ENCODE measurements at places on chromosomes 3 and 15.
A peak's percentile ranks its signal among the peaks of the same experiment; 100 is the strongest.

DNA sequence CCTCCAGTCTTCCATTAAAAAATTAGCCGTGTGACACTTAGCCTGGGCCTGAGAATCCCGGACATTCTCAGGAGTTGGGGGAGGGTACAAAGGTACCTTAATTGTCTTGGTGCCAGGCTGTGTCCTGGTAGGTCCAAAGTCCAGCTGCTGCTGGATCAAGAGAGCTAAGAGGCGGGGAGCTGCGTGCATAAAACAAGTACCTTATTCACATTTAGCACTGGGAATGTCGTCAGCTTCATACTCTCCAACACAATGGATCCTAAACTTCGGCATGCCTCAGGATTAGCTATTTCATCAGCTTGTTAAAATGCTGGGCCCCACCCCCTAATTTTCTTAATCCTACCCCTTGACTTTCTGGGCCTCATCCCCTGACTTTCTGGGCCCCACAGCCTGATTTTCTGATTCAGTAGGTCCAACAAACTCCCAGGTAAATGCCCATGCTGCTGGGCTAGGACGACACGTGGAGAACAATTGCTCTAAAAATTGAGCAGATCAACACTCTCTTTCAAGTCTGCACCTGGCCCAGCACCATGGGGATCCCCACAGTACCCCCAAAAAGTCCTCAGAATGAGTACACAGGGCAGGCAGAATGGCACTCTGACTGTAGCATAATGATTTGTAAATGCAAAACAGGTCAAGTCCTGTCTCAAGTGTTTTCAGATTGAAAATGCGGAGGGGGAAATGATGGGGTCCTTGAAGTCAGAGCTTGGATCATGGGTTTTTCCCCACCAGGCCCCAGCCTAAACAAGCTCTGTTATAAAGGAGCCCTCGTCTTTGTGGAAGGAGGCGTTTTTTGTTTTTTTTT lies 5.6 kb upstream of the AEN start:
- DNase-seq: no peak

GRCh38 chr3:71441925-71442651 lies 141.4 kb downstream of the FOXP1 start:
- no peak for DNase-seq

GRCh38 chr15:68596691-68597090 lies 17.9 kb downstream of the CORO2B start:
- DNase-seq: no peak

DNA sequence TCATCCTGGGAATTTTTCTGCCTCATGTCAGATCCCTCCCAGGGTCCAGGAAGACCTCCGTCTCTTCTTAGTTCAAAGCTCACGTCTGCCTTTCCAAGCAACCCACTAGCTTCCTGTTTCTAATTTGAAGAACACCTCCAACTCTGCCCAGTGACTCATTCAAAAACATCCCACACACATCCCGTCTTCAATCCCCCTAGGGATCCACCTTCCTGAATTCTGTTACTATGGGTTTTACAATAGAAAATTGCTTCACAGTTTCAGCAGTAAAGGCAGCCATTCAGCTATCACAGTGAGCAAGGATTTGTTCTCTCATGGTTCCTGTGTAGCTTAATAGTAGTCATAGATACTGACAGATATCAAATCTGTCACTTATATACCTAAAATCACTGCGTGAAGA lies 308.3 kb upstream of the CCDC54 start:
- DNase-seq: peak; percentile 59

- no peak for DNase-seq
These were observed 237.9 kb downstream of the ADAMTS17 start for GRCh38 chr15:100103828-100104227.

GRCh38 chr15:89356634-89357298 lies 22.1 kb upstream of the POLG start:
- DNase-seq: no peak

DNA sequence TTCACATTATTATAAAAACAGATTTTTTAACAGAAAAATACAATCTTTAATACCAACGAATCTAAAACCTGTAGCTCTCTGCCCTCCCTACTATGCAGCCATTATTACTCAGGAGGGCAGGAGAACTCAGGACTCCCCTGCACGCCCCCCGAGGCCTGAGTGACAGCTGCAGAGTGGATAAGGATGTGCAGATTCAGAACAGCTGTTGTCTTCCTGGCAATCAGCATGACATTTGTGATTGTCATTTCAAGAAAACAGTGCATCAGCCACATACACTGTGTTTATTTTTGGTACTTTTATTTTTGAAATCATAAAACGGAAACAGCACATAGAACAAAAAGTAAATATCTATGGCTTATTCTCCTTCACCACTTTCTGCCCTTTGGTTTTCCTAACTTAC lies 450.8 kb downstream of the OCA2 start:
- DNase-seq: no peak

GRCh38 chr15:73969151-73969759 lies 22.8 kb downstream of the STOML1 start:
- DNase-seq: no peak

DNA sequence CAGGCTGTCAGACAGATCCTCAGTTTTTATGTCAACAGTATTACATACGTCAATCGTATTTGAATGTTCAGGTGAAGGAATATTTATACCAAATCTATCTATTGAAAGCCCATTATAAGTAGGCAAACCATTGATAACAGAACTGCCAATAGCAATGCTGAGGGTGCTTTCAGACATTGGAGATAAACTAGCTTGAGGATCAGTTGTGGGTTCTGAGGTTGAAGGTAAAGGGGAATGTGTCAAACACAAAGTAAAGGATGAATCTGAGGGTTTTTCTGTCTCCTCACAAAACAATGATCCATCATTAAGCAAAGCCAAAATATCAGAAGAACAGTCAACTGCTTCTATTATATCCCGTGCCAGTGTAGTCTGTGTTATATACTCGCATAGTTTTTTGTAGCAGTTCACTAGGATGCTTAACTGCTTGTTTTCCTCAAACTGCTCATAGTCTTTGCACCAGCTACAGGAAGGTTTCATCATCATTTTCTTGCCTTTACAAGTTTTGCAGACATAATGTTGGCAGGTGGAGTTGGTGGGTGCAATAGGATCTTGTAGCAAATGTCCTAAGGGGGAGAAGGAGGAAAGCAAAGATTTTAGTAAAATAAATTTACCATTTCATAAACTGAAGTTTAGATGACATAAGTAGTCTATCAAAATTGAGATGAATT lies 43.8 kb downstream of the MSL2 start:
- no peak for DNase-seq

GRCh38 chr3:13303410-13303809 lies 116.7 kb downstream of the NUP210 start:
- no peak for DNase-seq

DNA sequence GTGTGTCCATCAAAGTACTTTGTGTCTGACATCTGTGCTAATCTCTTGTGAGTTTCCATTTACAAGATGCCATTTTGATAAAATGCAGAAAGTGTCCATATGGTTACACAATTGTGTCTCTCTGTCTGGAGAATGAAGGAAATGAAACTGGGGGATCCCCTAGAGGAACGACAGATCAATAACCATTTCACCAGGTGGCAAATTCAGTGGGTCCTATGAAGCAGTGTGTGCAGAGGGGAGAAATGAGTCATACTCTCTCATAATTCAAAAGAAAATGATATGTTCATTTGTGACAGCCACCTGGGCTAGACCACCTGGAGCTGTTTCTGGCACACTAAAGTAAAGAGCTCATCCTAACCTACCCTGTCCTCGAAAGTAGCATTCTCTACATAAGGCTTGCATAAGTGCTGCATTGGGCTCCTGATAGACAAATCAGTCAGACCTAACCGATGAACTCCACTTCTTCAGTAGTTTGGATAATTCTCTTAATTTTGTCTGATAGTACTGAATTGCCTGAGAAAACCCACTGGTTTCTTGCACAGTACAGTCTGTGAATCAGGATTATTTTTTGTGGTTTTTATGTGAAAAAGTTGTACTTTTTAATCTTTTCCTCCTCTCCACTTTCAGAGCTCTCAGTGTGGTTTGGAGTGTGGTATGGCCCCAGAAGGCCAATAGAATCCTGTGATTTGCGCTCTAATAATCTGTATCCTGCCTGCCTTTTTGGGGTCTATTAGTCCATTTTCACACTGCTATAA lies 10.3 kb upstream of the CD47 start:
- DNase-seq: no peak

DNA sequence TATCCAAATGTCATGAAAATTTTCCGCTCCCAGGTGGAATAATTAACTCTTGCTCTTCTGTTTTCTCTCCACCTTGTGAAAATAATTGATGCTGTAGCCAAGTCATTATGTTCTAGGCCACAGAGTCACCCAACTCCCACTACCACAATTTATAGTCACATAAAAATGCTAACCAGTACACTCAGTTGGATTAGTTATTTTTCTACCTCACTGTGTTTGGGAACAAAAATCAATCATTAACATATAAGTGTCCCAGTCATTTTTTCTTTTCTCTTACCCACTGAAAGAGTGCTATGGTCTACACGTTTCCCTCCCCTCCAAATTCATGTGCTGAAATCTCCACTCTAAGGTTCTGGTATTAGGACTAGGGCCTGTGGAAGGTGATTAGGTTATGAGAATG lies 255.6 kb upstream of the LMCD1 start:
- no peak for DNase-seq

DNA sequence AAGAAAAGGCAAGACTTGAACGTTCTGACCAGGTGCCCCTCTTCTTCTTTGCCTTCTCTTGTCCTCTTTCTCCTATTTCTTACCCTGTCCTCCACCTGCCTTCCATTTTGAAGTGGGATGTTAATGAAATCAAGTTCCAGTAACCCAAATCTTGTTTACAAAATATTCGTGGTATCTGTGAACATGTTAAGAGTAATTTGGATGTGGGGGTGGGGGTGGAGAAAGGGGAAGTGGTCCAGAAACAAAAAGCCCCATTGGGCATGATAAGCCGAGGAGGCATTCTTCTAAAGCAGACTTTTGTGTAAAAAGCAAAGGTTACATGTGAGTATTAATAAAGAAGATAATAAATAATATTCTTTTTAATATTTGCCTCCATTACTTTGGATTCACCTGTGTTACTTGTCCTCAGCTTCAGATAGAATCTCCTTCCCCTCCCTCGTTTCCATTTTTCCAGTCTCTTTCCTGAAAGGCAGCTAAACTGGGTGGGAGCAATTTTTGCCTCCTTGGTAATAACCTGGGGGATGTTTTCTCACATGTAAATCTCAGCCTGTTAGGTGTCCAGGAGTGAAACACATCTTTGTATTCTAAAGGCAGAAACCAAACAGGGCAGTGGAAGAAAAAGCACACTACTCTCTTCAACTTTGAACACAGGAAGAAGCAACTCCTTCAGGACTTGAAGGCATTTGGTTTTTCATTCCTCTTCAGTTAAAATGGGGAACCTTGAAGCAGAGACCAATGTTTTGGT lies 3.2 kb downstream of the CHST2 start:
- no peak for DNase-seq

DNA sequence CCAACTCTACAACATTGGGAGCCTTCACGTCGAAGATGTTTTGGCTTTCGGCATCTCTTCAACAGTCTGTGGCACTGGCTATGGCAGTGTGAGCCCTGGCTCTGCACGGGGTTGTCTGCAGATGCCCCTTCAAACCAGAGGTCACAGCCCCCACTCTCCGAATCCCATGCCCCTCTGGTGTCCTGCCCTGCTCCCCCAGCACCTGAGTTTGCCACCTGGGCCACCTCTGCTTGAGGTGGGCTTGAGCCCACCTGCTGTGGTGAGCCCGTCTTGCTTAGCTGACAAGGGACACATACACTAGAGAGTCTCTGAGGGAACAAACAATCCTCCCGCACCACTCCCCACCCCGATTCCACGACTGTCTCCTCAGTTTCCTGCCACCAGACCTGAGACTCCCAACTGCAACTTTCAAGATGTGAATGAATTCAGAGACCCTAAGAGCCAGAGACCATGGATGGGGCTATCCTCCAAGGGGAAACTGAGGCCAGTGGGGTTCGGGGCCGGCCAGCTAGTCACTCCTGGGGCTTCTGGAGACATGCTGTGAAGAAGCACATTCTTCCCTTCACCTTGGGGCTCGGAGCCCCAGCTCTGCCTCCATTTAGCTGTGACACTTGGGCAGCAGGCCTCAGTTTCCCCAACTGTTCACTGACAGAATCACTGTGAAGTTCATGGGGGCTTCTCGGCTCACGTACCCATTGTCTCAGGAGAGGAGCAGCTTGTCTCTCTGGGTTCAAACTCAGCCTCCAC lies 44.6 kb downstream of the TPRA1 start:
- DNase-seq: no peak

GRCh38 chr15:100020614-100021013 lies 287.4 kb upstream of the LYSMD4 start:
- DNase-seq: no peak

Measured in iris pigment epithelial cell (primary cell).